Activated T-cell treated with anti-CD3 and anti-CD28 coated beads for 24 hours (primary cell): ENCODE measurements at places on chromosomes 7 and 10.

- DNase-seq: no peak
Measured at GRCh38 chr7:68785036-68785435, 813.2 kb upstream of the AUTS2 start.

GRCh38 chr7:6159097-6159483, 113.3 kb downstream of the CYTH3 start:
- DNase-seq: no peak

DNA sequence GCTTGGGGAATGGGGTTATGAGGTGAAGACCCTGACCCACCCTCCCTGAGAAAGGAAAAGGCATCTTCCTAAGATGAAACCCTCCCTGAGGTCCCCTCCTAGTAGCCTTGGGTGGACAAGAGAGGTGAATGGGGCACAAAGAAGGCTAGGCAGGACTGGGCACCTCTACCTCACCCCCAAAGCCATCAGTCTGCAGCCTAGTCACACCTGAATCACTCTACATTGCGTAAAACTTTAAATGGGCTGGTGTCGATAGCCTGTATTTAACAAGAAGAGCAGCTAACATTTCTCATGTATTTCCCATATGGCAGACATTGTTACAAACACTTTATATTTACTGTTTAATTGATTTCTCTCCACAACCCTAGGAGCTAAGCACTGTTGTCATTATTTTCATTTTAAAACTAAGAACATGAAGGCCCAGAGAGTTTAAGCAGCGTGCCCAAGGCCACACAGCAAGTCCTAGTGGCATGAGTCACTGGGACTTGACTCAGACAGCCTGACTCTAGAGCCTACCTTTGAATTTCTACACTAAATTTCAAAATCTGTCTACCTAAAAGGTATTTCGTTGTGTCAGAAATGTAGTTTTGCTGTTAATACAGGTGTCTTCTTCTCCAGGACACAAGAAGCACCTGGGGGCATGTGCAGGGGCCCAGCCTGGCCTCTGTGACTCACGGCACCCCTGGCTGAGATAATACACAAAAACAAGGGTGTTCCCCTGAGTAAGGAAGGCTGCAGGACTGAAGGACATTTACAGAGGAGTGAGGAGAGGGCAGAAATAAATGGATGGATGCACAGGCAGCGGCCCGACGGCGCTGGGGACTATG, 3.4 kb downstream of the AOC1 start:
- DNase-seq: no peak

DNA sequence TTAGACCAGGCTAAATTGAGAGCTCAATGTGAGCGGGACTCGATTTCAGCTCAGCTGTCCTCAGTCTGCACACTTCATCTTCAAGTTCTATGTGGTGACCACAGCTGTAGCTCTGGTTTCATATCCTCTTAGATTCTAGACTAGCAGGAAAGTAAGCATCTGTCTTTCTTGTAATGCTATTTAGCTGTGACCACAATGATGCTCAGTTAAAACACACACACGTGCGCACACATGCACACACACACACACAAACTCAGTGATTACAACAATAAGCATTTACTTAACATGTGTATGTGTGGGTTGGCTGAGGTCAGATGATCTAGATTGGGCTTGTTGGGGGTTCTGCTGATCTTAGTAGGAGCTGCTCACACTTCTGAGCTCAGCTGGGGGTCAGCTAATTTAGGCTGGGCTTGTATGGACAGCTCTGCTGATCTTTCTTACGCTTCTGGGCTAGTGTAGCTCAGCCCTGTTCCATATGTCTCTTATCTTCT, 82.5 kb downstream of the ZNF365 start:
- DNase-seq: no peak

DNA sequence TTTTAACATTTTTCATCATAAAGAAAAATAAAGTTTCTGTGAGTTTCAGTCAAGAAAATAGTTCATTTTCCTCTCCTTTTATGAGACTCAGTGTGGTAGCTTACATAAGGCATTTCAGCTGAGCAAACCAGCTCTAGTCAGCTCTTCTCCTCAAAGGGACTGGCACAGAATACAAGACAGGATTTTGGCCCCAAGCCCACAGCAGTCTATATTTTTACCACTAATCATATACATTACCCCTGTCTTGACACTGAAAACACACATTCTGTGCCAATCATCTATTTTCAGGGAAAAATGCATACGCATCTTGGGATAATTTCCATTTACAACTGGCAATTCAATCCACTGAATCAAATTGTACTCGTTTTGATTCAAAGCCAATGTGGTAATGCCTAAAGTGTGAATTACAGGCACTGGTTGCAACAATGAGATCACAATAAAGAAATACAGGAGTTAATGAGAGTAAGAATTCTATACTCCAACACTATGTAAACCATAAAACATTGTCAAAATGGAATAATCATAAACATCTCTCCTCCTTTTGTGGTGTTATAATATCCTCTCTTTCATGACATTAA, 186.4 kb downstream of the CACNA2D1 start:
- no peak for DNase-seq

- DNase-seq: no peak
Measured at GRCh38 chr7:134985894-134986362, 380 bp upstream of the AGBL3 start.

- DNase-seq: no peak
Measured at GRCh38 chr7:4201566-4201965, 480.5 kb upstream of the FOXK1 start.

DNA sequence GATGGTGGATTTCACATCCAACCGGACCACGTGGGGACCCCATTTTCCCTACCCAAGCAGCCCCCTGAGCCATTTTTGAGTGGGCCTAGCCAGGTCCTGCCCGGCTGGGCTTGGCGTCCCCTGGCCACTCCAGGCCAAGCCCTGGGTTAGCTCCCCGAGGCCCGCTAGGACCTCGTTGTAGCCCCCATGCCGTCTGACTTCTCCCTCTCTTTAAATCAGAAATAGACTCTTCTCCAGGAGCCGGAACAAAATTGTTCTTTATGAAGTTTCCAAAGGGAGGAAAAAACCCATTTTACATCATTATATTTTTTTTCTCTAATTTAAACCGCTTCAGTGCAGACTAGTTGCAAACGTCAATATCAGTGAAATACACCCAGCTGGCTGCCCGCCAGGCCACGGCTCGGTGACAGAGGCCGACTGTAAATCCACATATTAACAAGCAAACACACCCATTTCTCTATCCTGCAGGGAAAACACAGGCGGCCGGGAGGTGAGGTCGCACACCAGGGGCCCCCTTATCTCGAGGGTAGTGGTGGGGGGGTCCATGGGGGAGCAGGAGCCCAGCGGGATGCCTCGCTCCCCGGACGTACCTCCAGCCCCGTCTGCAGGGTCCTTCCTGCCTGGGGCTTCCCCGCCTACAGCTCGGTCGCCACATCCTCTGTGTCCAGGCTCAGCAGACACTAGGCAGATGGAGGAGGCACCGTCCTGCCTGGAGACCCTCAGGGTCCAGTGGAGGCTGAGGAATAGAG, 72.7 kb downstream of the ELFN1 start:
- DNase-seq: no peak

DNA sequence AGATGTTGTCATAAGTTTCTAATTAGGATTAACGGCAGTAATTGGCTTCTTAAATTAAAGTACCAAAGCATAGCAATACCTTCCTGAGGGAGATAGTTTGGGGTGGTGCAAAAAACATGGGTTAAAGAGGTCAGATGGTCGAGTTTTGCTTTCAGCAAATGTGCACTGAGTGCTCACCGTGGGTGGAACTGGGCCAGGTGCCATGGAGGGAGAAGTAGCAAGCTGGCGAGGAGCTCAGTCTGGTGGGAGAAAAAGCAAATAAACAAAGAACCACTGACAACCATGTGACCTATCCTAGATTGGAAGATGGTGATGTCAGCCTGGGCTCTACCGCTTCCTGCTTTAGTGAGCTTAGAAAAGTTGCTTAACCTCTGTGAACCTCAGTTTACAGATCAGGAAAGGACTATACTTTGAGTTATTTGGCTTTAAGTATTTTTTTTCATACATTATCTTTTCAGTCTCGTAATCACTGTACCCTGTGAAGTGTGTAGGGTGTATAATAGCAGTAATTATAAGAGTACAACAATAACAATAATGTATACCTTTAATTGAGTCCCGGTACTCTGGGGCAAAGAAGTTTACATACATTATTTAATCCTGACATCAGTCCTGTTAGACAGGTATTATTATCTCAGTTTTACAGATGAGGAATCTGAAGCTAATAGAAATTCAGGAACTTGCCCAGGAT, 69.0 kb upstream of the PDCD4 start:
- no peak for DNase-seq

DNA sequence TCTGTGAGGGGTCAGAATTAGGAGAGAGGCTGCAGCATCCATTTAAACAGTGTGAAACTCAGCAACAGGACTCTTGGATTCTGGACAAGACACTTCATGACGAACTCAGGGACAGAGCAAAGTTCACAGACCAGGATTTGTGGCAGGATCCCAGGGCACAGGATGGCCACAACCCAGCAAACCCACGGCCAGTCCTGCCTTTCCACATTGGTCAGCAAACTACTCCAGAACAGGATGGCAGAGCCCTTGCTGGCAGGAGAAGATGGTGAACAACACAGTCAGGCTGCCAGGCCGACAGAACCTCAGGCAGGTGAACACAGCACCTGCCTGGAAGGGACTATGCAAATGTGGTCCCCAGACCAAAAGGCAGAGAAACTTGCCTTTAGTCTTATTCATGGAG, 34.4 kb downstream of the VSTM4 start:
- no peak for DNase-seq

GRCh38 chr7:158396301-158396905, 191.2 kb downstream of the PTPRN2 start:
- no peak for DNase-seq

- DNase-seq: no peak
Measured at GRCh38 chr7:32318300-32319011, 171.7 kb downstream of the LSM5 start.

DNA sequence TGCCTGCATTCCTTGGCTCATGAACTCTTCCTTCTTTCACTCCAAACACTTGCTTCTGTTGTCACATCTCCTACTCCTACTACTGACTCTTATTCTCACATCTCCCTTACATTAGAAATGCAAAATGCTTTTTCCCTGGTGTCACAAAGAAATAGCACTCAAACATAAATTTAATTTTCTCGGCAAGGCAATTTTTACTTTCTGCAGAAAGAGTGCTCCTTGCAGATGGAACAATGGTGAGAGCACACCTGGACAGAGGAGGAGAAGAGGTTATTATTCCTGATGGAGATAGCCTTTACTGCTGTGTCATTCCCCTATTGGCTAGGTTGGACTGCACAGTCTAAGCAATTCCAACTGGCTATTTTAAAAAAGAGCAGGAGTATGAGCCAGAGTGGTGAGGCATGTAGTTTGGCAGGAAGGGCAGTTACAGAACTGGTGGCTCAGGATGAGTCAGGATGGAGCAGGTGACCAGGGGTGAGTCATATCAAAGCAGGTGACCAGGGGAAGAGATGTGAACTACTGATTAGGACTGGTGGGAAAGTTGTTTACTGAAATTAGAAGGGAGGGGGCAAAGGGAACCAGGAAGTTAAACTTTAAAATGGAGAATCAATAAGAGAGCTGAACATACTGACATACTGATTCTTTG, 52.9 kb downstream of the CYP2C9 start:
- DNase-seq: no peak

GRCh38 chr10:75959209-75959608, 527.8 kb downstream of the LRMDA start:
- DNase-seq: no peak

DNA sequence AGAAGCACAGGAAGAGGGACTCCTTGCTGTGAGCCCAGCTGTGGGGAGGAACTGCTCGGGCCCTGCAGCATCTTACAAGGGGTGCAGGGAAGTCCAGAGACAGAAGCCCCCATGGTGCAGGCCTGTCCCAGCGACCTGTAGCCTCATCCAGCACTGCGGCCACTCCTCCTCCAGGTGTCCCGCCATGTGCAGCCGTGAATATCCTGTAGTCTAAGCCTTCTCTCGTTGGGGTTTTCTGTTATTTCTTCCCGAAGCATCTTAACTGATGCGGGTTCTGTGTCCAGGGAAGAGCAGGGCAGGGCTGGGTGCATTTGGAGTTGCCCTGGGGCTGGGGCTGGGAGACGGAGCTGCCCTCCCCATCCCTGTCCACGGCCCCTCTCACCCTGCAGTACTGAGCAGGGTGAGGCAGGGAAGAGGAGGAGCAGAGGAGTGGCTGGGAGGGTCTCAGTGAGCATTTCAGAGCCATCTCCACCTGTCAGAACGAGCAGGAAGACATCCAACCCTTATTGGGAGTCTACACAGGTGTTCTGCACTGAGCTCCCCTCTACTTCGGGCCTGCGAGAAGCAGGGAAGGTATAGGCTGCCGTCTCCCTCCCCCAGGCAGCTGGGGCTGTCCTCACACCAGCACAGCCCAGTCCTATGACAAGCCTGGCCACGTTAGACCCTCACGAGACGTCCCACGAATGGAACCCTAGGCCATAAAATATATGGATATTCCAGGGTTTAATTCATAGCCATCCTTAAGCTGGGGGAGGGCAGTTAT, 494.5 kb downstream of the DNAJB6 start:
- no peak for DNase-seq

DNA sequence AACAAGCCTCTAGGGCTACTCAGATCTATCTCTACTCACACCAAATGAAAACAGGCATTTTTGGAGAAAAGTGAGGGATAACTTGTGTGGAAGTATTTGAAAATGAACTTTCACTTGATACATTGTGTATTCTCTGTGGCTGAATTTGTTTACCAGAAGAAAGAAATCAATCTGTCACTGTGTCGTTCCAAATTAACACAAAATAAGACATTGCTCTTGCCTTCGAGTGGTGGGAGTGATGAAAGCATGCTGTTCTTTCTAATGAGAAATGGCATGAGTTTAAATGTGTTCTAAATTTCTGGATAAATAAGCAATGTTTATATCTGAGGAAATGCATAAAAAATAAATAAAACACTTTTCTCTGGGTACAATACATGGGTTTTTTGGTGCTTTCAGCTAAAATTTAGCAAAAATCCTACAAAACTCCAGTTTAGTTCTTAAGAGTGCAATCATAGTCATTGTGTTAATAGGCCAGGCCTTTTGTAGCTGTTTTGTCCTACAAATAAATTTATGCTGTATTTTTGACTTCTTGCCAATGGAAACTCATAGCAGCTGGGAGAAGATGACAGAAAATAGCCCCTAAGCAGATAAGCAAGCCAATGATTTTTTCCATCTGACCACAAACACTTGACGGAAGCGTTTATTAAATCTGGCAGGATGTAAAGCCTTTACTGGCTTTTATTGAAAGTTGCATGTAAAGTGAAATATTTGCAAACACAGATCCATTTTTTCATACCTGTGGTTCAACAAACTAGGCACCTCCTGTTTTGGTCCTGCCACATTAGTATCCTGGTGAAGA, 1064.1 kb upstream of the GHITM start:
- DNase-seq: no peak

- DNase-seq: no peak
Measured at GRCh38 chr10:102880256-102880655, 11.0 kb downstream of the AS3MT start.

- no peak for DNase-seq
Measured at GRCh38 chr7:155448632-155449007, 9.3 kb upstream of the EN2 start.

GRCh38 chr10:132452216-132452650, 55.2 kb downstream of the PWWP2B start:
- DNase-seq: no peak

DNA sequence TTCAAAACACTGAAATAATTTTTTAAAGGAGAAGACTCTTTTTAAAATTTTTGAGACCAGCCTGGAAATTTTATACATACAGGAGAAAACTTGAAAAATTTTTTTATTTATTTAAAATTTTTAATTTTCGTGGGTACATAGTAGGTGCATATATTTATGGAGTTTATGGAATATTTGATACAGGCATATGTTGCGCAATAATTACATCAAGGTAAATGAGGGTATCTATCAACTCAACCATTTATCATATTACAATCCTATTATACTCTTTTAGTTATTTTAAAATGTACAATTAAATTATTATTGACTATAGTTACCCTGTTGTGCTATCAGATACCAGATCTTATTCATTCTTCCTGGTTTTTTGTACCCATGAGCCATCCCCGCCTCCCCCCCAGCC, 75.1 kb downstream of the AHCYL2 start:
- no peak for DNase-seq
